ENCODE measurements at places on chromosomes 2 and 18.

GRCh38 chr2:148533685-148534084, 110.9 kb upstream of the EPC2 start:
- DNase-seq = no peak

DNA sequence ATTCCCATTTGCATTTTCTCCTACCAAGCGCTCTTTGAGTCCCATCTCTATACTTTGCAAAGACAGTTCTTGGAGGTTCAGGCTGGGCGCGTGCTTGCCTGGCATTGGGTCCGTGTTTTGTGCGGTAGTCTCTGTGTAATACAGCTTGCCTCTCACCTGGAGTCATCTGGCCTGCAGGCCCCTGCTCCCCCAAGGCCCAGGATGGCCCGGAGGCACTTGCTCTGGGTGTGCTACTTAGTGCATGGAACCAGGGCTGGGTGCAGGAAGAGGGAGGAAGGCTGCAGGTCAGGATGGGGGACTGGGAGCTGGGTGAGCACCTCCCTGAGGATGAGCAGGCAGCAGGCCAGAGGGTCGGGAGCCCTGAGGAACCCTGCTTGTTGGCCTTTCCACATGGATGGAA, 220.9 kb downstream of the LDLRAD4 start:
- DNase-seq = no peak

- DNase-seq = no peak
Observed at GRCh38 chr2:128716299-128716721, 397.6 kb upstream of the HS6ST1 start.

DNA sequence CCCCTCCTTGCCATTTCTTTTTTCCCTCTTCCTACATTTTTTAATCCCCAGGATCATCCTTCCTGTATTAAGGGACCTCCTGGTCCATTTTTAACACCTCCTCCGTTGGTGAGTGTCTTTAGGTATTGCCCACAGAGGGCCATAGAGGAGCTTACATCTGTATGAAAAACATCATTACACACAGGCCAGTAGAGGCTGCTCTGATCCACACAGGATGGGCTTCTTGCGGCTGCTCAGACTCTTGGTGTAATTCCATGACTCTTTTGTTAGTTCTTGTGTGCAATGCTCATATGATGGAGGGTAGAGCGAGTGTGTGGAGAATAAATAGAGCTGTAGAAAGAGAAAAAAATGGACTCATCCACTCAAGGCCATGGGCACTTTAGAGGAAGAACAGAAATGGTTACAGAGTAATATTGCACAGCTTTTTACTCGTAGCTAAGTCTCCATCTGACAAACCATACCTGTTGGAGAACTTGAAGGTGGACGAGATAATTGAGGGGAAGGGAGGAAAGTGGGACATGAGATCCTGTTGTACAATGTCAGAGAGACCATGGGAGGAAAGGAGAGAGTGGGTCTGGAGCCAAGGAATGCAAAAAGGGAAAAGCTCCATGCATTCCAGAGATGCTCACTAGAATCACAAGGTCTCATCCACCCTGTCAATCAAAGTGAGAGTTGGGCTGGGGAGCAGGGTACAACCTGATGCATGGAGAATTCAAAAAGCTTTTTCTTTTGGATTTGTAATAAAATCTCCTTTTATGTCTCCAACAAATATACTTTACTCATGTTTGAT, 129.7 kb upstream of the TNP1 start:
- DNase-seq = no peak

DNA sequence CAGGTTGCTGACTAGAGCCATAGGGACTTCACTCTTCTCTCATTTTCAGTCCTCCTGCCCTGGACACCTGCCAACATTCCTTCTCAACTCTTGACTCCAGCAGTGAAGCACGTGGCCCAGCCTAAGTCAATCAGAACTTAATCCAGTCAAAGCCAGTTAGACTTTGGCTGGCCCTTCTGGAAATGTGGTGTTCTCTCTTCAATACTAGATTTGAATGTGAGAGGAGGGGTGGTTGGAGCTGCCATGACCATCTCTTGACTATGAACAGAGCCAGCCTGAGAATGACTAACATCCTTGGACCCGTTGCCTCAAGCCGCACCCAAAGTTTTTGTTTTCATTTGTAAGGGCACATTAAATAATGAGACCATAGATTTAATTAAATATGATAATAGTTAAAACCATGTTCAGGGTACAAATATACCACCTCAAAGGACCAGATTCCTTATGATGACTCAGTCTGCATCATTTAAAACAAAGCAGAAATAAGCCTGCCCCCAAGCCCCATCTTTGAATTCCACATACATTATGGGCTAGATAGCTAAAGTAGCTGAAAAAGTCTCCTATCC, 49.7 kb upstream of the RASGRP3 start:
- DNase-seq = no peak

- no peak for DNase-seq
Observed at GRCh38 chr18:63867368-63868125, 20.0 kb upstream of the SERPINB2 start.

DNA sequence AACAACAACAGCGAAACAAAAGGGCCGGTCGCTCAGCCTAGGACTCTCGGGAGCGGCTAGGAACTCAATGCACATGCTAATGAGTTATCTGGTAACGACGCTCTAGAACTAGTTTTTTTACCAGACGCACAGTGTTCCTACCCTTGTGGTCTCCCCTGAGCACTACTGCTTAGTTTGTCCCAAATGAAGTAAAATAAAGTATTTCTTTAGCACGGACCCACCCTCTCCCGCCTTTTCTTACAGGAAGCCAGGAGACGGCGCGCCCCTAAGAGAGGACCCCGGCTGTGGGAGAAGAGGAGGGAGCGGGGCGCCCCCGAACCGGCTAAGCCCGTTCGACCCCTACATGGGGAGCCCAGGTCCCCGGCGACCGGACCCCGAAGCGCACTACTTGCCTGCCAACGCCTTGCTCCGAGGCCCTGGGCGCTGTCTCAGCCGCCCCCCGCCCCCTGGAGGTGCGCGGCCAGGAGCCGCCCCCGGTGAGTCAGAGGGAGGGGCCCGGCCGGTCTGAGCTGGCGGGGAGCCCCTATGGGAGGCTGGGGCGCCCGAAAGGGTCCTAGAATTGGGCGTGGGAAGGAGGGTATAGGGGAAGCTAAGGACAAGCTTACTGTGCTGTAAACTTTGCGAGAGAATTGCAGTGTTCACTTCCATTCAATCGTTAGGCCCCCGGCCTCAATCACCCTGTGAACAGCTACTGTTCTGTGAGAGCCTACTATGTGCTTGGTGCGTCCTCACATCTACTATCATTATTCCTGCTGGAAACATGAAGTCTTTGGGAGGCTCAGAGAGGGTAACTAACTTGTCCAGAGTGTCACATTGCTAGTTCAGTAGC, 3.6 kb upstream of the CAPG start:
- peak; percentile 71 for DNase-seq

GRCh38 chr2:85862426-85862825, 26.4 kb downstream of the ST3GAL5 start:
- DNase-seq = no peak

GRCh38 chr2:240637901-240638345, 12.6 kb downstream of the GPR35 start:
- DNase-seq = no peak

DNA sequence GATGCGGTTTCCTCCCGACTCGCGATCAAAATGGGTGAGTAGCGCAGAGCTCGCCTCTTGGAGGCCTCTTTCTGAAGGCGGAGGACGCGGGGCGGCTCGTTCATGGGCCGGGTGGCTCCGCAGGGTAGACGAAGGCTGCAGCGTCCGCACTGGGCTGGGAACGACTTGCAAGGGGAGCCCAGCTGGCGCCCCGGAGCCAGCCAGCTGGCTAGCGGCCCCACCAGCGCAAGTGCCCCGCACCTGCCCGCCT, 328 bp upstream of the PASK start:
- DNase-seq = no peak

GRCh38 chr2:159179696-159180095, 106.8 kb downstream of the WDSUB1 start:
- DNase-seq = no peak

GRCh38 chr2:236040600-236041328, 127.4 kb downstream of the GBX2 start:
- DNase-seq = no peak

DNA sequence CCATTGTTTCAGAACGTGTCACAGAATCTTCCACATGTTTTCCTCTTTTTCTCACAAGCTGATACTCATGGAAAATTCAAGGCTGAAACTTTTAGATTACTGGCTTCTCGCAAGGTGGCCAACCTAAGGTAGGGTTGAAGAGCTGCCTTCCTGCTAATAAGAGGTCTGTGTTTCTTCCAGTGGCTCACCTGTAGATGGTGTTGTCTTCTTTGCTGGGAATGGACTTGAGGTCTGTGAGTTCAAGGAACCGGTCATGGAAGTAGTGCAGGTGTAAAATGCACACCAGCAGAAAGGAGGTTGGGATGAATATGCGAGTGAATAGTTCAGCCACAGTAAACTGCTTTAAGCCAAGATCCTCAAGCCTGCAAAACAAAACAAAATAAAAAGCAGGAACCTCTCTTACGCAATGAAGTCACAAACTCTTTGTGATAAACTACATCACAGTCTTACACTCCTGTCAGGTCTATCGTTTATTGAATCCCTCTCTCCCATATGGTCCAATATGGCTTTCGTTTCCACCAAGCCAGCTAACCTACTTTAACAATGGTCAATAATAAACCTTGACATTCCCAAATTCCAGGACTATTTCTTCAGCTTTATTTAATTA, 258.9 kb downstream of the NAPG start:
- no peak for DNase-seq

- DNase-seq = no peak
Observed at GRCh38 chr2:234352270-234352669, 144.6 kb downstream of the ARL4C start.

DNA sequence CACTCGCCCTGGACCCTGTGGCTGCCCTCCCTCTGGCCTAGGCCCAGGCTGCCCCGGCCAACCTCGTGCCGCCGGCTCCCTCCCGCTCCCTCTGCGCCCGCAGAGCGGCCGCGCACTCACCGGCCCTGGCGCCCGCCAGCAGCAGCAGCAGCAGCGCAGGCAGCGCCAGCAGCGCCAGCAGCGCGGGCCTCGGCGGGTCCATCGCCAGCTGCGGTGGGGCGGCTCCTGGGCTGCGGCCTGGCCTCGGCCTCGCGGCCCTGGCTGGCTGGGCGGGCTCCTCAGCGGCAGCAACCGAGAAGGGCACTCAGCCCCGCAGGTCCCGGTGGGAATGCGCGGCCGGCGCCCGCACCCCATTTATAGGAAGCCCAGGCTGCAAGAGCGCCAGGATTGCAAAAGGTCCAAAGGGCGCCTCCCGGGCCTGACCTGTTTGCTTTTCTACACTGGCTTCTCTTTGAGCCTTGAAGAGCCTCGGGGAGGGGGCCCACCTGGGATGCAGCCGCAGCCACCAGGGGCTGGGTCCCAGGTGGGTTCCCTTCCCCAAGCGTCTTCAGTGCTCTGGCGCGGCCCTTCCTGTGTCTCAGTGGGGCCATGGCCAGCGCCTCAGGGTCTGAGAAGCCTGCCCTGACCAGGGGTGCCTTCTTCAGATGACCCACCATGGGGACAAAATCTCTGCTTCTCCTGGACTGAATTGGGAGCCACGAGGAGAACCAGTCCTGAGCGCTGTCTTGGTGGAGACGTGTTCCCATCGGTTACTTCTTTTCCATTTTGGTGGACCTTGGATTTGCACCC, at the start of gene APOB:
Gene APOB, minus strand, starts transcription at position 330 of the 789 bp plus-strand sequence. Its CDS starts 128 bp downstream, at position 202.
- no peak for DNase-seq
